ENCODE measurements at places on chromosomes 1 and 21. TPM values are rescaled to one million over a fixed set of nuclear protein-coding genes. Genes with fewer than 3 reads are reported as not detected.

GRCh38 chr1:53652441-53653199 is 86.3 kb downstream of the GLIS1 start:
- DNase-seq = no peak

DNA sequence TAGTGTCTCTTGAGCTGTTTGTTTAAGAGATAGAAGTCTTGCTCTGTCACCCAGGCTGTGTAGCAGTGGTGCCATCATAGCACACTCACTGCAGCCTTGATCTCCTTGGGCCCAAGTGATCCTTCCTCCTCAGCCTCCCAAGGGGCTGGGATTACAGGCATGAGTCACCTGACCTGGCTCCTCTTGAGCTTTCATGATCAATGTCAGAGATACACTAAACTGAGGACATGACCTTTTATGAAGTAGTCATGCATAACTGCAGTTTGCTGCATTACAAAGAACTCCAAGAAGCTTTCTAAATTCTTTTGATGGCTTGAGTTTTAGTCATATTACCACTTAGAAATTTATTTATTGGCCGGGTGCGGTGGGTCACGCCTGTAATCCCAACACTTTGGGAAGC is 77.7 kb downstream of the CC2D1B start:
- no peak for DNase-seq

GRCh38 chr21:38758501-38759214 is 47.1 kb upstream of the ETS2 start:
- DNase-seq = no peak

- peak; percentile 44 for DNase-seq
Measured at GRCh38 chr1:228085287-228085951, 2.9 kb downstream of the ARF1 start.

GRCh38 chr1:111225717-111226400 is 1.7 kb upstream of the CHI3L2 start:
- no peak for DNase-seq

- DNase-seq = no peak
Measured at GRCh38 chr21:34039678-34040382, 33.5 kb upstream of the MRPS6 start.

GRCh38 chr1:116334015-116334547 is 39.0 kb upstream of the ATP1A1 start:
- peak; percentile 72 for DNase-seq

The MFAP2 gene
- 225 TPM for polyA plus RNA-seq

- DNase-seq = no peak
Measured at GRCh38 chr1:9671377-9672140, 20.0 kb downstream of the PIK3CD start.

The SLC27A3 gene
- polyA plus RNA-seq = 45.1 TPM

GRCh38 chr21:21751286-21751685 is 753.1 kb downstream of the NCAM2 start:
- no peak for DNase-seq

The ATPAF1 gene
- polyA plus RNA-seq = 86.6 TPM

- no peak for DNase-seq
Measured at GRCh38 chr21:26409735-26410134, 163.4 kb downstream of the CYYR1 start.

The CCDC24 gene
- 10.6 TPM for polyA plus RNA-seq

DNA sequence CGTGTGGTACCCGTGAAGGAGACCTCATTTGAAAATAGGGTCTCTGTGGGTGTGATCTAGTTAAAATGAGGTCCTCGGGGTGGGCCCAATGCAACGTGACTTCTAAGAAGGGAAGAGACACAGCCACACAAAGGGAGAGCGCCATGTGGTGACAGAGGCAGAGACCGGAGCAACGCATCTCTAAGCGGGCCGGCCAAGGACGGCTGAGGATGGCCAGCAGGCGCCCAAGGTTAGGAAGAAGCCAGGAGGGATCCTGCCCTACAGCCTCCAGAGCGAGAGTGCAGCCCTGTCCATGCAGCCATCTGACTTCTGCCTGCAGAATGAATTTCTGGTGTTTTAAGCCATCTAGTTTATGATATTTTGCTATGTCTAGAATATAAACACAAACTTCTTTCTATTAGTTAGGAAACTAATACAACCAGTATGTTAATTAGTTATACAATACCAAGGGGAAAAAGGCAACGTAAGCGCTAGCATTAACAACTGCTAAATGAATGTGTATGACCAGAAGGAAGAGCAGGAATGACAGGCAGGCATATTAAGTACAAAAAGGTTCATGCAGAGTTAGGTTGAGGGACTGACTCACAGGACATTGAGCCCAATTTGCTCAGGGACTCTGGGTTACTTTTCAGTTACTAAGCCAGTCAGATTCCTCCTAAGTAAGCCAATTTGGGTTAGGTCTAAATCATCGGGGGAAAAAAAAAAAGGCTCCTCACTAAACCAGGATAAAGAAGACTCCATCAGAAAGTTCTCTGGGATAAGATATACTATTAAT is 4.1 kb downstream of the CEP104 start:
- no peak for DNase-seq

DNA sequence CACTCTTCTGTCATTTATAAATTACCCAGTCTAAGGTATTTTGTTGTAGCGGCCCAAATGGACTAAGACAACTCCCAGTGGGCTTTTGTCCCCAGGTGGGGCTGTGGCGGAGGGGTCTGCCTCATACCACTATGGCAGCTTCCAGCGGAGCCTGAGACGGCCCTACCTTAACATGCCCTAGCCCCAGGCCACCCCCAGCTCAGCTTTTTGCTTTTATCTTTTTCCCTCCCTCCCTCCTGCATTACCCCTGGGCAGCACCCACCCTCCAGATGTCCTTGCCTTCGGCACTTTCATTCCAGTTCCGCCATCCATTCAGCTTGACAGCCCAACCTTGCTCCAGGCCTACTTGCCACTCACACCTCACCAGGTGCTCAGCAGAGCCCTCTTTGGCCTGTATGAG is 307.3 kb downstream of the PTPRU start:
- DNase-seq = no peak
